SHP77 (cell line): ENCODE measurements at places on chromosomes 2 and 18.
A peak's percentile ranks its signal among the peaks of the same experiment; 100 is the strongest.

DNA sequence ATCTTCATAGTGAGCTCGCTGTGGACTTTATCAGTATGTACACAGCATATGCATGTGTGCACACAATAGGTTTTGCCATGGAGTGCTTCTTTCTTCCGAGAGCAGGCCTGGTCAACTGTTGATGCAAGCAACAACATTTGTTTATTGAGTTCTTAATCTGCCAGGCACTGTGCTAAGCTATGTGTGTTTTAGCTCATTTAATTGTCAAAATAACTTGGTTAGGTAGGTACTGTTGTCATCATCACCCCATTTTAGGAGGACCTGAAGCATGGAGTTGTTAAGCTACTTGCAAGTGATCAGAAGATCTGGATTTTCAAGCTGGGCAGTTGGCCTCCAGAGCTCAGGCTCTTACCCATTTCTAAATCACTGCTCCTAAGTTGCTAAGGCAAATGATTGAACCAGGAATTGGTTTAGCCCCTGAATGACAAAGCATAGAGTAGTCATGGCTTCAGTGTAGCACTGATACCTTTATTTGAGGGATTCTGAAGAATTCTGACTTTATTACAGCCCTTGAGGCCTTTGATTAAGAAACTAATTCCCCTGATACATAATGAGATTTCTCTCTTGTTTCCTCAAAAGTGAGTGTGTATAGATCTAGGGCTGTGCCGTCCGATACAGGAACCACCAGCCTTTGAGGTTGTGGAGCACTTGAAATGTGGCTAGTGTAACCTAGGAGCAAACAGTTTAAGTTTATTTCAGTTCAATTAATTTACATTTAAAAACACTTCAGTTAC, 132.9 kb downstream of the FMNL2 start:
- DNase-seq = no peak

DNA sequence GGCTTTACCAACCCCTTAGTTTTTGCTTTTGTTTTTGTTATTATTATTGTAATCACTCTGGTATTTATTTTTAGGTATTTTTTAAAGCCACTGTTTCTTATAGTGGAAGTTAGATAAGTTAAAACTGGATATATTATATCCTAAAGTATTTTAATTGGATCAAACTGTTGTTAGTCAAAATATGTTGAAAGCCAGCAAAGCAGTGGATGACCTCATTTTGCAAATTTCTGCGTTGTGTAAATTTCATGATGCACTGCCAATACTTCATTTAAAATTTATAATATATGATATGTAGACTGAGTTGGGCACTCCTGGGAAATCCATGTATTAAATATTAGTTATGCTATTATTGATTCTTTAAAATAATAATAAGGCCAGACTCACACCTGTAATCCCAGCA, 661.7 kb upstream of the NRXN1 start:
- no peak for DNase-seq

- no peak for DNase-seq
These were observed 40.3 kb upstream of the ZEB2 start for GRCh38 chr2:144560251-144560650.

- no peak for DNase-seq
These were observed 52.3 kb upstream of the ROCK1 start for GRCh38 chr18:21163647-21164547.

- no peak for DNase-seq
These were observed 180.3 kb downstream of the ZBTB7C start for GRCh38 chr18:48228841-48229240.

GRCh38 chr18:20997371-20997770, 114.2 kb downstream of the ROCK1 start:
- no peak for DNase-seq

- DNase-seq = peak; percentile 0
These were observed 443.5 kb downstream of the XIRP2 start for GRCh38 chr2:167331636-167332232.

- no peak for DNase-seq
These were observed 292.8 kb downstream of the EN1 start for GRCh38 chr2:118554616-118555015.

- DNase-seq = no peak
These were observed 31.6 kb upstream of the FZD5 start for GRCh38 chr2:207801259-207801658.

DNA sequence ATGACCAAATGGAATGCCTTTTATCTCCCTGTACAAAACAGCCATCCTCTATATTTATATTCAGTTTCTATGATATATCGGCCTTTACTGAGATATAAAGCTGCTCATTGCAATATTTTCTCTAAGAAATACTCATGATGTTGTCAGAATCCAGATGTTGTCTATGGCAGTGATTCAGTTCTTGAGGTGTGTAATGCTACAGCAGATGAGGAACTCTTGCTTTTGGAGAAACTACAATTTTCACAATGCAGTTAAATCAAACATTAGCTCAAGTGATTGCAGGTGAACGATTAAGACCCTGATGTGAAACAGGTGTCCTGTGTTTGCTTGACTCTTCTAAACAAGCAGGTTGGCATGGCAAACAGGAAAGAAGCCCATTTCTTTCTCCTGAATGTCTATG, 256.2 kb upstream of the CDH20 start:
- no peak for DNase-seq

GRCh38 chr18:79606621-79607331, 72.8 kb upstream of the CTDP1 start:
- DNase-seq = no peak

GRCh38 chr2:149586898-149587219, 716 bp downstream of the MMADHC start:
- no peak for DNase-seq

DNA sequence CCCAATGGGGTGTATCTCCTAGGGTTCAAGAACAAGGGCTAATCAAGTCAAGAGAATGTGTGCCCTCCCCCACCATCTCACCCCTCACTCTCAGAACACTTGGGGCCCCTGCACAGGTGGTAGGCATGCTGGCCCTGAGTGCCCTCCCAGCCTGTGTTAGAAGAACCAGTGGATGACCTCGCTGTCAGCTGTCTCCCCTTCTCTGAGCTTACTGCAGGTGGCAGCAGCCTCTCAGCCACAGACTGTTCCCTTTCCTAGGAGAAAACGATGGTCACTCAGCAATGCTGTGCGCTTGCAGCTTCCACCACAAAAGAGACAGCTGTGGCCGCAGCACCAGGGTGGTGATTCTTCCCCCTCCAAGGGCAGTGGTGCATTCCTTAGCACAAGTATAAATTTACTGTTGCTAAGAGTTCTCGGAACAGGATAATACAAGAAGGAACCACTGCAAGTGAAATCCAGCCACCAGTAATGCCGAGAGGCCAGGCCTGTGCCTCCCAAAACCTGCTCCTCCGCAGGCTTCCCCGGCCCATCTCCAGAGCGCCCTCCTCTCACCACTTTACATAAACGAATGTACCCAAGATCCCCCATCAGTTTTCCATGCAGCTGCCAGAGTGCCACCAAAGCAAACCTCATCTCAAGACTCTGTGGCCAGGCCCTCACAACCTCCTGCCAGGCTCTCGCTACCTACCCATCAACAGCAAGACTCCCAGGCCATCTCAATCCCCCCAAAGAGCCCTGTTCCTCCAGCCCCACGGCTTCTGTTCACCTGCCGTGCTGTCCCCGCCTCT, 935 bp upstream of the RAMP1 start:
- DNase-seq = peak; percentile 76

DNA sequence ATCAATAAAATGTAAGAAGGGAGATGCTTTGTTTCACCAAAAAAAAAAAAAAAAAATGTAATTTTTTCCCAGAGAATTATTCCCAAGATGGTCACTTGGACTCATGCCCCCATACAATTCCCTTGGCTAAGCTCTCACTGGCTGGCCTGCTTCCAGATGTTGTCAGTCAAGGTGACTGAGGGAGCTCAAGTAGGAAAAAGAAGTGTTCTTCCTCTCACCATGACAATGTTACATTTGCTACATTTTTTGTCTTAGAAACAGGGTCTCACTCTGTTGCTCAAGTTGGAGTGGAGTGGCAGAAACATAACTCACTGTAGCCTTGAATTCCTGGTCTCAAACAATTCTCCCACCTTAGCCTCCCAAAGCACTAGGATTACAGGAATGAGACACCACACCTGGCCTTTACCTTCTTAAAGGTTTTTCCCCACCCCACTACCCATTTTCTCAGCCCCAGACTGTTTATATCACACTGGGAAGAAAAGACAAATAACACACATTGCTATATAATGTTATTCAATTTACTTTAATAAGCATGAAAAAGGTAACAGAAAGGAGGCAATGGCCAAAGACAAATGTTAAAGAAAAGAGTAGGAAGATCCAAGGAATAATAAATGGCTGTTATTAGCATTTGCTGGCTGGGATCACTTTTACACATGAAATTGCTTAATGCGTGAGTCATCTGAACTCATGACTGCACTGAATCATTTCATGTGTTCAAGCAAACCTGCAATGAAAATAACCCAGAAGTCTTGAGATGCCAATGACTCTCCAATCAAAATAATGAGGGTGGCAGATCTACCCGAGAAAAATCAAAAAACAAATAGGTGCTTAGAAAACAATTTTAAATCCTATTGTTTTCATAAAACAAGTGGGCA, 45.2 kb downstream of the ACVR1 start:
- DNase-seq = no peak

- no peak for DNase-seq
These were observed 104.5 kb downstream of the UXS1 start for GRCh38 chr2:106089611-106090010.

DNA sequence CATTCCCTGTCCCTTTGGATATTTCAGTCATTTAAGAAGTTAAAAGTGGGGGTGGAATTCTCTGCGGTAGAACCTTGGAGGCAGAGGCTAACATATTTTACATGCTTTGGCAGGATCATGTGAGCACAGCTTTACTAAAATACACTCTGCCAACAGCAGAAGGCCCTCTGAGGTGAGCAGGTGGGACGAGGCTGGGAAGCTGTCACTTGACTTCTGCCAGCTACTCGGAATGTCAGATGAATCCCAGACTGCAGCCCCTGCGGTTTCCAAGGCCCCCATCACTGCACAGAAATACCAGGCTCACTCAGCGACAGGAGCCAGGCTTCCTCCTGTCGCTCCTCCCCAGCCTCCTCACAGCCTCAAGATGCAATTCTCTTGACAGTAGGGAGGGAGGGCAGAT, 220.9 kb upstream of the REV1 start:
- no peak for DNase-seq

DNA sequence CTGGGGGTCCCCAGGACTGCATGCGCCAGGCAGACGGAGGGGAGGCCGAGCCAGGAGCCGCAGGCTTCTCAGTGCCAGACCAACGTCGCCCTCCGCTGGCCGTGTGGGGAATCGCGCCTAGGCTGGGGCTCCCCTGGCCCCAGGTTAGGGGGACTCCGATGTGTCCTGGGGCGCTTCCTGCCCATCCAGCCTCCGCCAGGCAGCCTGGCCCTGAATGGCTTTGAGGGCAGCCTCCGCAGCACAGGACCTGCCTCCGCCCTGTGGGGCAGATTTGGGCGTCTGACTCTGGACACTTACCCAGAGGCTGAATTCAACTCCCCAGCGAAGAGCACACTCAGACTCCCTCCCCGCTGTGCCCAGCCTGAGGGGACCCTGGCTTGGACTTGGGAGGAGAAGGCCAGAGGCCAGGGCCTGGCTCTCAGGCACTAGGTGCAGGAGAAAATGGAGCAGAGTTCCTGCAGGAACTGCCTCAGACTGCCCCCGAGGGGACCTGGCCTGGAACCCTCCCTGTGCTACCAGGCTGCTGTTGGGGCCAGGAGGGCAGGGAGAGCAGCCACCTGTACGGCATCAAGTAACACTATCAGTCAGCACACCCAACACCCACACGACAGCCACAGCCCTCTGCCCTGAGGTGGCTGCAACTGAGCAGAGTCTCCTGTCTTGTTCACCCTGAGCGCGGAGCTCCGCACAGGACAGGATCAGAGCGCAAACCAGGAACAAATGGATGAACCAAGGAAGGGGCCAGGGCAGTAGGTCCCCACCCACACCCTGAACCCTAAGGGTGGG, 597 bp upstream of the TEKT4 start:
- DNase-seq = peak; percentile 10

- DNase-seq = no peak
These were observed 590.6 kb upstream of the NETO1 start for GRCh38 chr18:73458186-73458964.

DNA sequence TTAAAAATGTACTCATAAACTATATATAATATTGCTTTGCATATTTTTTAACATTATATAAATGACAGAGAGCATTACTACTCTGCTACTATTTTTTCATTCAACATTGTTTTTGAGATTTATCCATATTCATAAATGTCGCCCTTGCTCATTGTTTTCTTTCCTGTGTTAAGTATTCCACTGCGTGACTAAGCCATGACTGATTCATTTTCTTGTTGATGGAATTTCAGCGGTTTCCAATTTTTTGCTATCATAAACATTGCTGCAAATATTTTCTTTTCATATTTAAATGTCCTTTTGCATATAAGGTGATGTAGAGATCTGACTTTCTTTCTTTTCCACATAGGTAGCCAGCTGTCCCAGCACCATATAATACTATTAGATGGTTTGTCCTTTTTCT, 57.6 kb downstream of the SFXN5 start:
- no peak for DNase-seq

GRCh38 chr18:813172-814071, 1.4 kb upstream of the YES1 start:
- DNase-seq = no peak

- DNase-seq = peak; percentile 30
These were observed 220.8 kb downstream of the TFCP2L1 start for GRCh38 chr2:121064186-121064585.

GRCh38 chr2:194105358-194105757, 1551.7 kb upstream of the SLC39A10 start:
- no peak for DNase-seq

GRCh38 chr2:79833235-79833878, 320.5 kb downstream of the CTNNA2 start:
- DNase-seq = no peak

GRCh38 chr2:30147715-30148610, 1.2 kb downstream of the YPEL5 start:
- DNase-seq = no peak

DNA sequence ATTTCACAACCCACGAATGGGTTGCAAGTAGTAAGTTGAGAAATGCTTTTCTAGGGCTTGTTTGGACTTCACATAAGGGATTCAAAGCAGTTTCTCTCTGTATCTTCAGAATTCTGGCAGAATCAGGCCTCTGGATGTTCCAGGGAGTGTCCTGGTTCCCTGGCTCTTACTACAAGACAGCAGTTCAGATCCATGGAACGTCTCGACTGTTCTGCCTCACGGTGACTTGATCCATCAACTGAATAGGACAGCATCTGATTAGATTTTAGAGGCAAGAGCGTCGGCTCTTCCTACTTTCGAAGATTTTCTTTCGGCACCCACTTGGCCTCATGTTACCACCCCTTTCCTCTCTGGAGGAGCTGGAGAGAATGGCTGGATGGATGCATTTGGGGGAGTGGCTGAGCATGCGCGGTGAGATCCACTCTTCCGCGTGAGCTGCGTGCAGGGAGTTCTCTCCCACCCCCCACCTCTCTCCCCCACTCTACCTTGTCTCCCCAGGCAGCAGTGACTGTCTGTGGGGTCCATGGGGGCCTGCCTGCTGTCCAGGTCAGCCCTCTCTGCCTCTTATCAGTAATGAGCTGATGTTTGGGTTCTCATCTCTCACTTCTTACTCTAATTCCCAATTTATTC, 132.5 kb downstream of the VAPA start:
- no peak for DNase-seq

DNA sequence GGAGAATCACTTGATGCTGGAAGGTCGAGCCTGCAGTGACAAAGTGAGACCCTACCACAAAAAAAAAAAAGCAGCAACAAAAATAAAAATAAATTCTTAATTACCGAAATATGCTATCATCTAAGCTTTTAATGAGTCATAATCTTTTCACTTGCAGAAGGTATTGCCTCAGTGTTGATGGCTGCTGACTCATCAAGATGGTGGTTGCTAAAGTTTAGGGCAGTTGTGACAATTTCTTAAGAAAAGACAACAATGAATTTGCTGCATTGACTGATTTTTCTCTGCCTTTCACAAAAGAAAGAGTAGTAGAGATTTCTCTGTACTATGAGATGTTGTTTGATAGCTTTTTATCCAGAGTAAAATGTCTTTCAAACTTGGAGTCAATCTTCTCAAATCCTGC, 1809.0 kb downstream of the SUCLG1 start:
- DNase-seq = no peak
